ENCODE measurements at places on chromosomes 3 and 15.

DNA sequence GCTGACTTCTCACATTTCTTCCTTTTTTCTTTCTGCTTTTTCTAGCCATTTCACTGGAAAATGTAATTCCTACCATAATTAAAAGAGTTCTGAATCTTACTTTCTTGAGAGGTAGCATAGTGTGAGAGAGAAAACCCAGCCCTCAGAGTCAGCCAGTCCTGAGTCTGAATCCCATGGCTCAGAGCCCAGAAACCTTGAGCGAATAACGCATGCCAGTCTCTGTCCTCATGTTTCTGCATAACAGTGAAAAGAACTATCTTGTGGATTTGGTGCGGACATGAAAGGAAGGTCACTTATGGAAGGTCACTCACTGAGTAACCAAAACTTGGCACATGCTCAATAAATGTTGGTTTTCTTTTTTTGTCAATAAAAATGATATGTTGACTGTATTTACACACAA lies 29.3 kb upstream of the SLCO3A1 start:
- no peak for DNase-seq

GRCh38 chr3:149727656-149728055 lies 24.6 kb downstream of the COMMD2 start:
- DNase-seq: no peak

DNA sequence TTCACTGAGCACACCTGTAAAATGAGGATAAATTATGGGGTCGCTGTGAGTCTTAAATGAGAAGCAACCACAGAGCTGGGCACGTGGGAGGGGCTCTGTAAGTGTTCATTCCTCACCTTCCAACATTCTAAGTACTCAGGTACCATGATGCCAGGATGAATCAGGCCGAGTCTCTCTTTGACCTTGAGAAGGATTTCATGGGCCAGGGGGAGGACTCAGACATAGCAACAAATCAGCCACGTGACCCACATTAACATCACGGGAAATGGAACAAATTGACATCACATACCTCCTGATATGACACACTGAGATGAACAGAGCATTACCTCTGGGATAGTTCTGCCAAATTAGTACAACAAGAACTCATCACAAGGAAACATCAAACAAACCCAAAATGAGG lies 35.2 kb upstream of the USP3 start:
- DNase-seq: no peak

DNA sequence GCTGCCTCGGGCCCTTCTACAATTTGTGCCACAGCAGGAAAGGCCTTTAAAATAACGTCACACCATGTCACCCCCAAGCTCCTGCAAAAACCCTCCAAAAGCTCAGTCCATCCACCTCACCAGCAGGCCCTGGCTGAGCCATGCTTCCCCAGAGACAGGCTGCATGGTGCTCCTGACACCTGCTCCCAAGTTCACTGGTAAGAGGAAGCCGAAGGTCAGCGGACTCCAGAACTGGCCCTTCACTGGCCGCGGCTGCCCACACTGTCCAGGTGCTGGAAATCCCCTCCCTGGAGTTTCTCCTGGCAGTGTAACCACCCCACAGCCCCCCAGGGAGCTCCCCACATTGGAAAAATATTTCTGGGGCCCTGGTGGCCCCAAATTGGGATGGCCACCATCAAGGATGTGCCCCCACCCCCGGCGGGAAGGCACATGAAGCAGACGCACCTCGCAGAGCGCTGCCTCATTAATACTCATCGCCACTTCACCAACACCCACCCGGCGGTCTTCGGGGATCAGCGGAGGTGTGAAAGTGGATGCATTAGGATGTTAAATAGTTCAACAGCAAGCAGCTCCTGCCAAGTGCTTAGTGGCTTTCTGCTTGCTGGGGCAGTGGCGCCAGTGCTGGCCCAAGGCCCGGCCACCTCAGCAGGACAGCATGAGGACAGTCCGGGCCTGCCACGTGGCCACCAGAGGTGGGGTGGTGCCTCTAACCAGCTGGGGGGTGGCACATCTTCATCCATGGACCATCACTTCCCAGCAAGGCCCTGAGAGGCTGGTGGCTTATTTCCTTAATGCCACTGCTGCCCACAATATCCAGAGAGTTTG lies 146.1 kb upstream of the IQSEC1 start:
- DNase-seq: no peak

- DNase-seq: no peak
These were observed 137.6 kb downstream of the SMAD6 start for GRCh38 chr15:66839506-66840112.

DNA sequence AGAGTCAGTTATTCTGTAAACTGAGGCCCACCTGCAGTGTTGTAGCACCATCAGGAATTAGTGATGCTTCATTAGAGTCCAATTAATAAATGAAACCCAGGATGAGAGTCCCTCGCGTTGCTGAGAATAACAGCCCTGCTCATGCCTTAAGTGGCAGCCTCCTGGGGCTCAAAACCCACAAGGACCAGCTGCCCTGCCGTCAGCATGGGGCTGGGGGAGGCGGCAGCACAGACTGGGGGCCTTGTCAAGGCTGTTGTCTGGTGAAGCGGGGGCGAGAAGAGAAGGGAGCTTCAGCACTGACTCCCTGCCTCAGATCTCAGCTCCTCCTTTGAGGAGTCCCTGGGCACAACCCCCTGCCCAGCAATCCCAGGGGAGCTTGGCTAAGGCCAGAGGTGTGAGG lies 21.0 kb downstream of the CCDC33 start:
- DNase-seq: no peak

DNA sequence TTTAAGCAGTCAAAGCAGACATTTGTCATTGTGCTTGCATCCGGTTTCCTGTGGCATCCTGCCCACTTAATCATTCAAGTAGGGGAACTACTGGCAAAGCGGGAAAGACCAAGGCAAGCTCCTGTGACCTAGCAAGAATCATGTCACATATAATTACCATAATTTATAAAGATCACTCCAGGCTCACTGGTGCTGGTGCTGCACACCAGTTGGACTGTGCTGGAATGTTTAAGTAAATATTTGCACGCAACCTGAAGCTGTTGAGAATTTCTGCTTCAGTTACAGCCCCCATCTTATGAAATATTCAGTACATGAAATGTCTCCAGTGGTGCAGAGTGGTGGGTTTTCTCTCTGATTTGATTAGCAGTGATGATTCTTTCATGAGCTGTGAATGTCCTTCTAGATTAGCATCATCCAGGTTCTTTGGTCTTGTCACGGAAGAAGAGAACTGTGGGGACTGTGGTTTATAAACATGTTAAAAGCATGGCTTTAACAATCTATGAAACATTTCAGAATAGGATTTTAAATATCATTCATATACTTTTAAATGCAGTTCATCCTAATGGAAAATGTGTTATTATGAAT lies 621.3 kb upstream of the EPHA6 start:
- no peak for DNase-seq

- peak; percentile 88 for DNase-seq
These were observed at the start of gene NT5DC2 for GRCh38 chr3:52533623-52534280. Gene NT5DC2, minus strand, starts transcription at chr3:52533857. Its CDS starts 120 bp downstream, at chr3:52533737.

DNA sequence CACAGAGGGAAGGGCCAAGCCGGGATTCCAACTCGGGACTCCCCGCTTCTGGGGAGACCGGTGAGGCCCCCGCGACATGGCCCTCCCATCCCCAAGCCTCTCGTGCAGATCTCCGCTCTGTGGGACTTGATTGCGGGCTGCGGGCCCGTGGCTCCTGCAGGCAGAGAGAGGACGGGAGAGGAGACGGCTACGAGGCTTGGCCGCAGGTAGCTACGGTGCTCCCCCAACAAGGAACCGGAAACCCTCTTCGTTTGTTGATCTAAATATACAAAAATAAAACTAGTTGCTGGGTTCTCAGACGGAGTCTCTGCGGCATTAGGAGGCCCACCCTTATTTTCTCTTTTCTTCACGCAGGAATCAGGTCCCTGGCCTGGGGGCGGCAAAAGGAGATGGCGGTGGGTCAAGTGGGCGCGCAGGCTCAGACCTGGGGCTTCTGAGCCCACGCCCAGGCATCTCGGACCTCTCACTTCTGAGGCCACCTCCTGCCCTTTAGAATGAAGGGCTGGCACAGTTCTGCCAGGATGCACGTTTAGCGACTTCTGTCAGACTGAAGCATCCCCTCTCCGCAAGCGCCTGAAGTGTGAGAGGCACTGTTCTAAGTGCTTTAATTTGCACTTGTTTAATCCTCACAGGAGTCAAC lies 10.9 kb downstream of the GNB5 start:
- no peak for DNase-seq

DNA sequence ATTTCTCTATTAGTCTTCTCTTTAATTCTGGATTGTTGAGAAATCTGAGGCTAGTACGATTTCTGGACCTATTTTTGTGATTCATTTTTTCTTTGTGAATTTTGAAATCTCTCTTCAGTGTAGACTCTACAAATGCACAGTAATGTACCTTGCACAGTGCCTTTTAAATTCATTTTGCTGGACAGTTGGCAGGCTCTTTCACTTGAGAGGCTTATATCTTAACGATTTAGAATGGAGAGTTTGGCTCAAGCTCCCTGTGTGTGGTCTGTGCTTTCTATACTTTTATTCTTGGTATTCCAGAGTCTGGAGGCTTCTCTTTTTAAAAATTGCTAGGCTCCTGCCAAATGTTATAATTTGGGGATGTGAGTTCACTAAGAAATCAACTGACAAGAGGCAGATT lies 8.8 kb downstream of the CRYBG3 start:
- DNase-seq: no peak

GRCh38 chr3:105513886-105514285 lies 147.2 kb downstream of the ALCAM start:
- DNase-seq: no peak

DNA sequence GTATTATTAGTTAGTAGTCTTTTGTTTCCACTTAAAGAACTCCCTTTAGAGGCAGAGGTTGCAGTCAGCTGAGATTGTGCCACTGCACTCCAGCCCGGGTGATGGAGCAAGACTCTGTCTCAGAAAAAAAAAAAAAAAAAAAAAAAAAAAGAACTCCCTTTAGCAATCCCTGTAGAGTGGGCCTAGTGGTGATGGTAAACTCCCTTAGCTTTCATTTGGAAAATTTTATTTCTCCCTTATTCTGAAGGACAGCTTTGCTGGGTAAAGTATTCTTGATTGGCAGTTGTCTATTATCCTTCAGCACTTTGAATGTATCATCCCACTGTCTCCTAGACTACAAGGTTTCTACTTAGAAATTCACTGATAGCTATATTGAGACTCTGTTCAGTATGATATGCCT lies 46.0 kb downstream of the RPL39L start:
- DNase-seq: no peak

DNA sequence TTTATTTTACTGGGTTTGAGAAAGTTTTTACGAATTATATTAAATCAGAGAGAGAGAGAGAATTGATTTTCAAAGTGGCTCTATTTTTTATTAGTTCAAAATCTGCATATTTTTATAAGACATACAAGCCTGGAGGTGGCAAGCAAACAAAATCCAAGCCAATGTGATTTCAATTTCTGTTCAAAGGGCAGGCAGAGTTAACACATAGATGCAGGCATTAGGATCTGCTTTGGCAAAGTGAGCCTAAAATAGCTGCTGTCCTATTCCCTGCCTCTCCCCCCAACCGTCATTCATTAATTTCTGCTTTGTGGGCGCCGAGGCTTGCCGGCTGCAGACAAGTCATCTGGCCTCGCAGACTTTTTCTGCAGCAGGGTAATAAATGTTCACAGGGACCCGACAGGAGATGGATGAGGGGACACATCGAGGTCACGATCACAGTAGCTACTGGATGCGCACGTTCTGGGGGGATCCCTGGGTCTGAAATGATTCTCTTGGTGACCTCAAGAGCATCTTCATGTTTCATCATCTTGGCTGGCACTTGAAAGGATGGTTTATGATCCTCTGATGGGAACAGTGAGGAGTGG lies 123.9 kb upstream of the SLC6A11 start:
- DNase-seq: no peak

DNA sequence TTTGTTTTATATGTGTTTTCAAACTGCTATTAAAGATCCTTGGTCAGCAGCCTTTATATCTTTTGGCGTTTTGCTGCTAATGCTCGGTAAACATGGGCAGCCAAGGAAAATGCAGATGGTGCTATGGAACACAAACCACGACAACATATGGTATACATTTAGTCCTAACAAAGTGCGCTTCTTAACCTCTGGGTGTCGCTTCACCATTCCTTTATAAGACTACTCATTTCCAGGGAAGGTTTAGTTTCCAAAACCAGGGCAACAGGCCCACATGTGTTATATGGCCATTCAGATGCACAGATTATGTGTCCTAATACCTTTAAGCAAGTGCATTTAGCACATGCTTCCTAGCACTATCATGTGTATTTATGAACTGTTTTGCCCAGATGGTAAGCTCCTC lies 14.7 kb downstream of the SHOX2 start:
- DNase-seq: no peak

DNA sequence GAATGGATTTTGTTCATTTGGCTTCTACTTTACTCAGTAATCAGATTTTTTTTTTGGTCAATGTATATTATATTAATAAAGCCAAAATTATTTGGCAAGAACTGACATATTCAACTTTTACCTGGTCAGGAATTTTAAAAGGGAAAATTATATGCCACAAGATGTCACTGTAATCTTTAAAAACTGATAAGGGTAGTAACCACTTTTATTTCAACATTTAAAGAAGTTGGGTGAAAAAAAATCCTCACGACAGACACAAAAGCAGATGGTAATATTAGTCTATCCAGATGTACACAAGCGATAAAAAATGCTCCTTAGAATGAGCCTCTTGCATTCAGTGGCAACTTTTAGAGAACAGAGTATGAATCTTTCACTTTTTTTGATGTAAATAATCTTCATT lies 101.9 kb downstream of the SERPINI1 start:
- DNase-seq: no peak

DNA sequence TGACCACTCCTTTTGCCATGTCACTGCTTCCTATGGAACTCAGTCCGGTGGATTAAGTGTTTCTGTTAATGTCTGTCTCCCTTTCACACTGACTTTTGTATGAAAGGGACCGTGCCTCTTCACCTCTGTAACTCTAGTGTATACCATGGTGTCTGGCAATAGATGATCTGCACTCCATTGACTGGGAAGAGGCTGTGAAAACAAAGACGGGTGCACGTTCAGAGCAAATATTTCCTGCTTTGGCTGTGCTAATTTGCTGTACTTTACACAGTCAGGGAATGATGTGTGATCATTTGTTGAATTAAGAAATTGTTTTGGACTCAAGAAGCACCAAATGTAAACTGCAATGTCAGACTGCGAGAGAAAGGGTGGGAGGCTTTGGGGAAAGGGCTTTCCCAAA lies 315.2 kb downstream of the RORA start:
- DNase-seq: no peak

GRCh38 chr3:157058392-157059071 lies 101.4 kb downstream of the CCNL1 start:
- DNase-seq: no peak

- DNase-seq: no peak
These were observed 22.4 kb downstream of the IFT122 start for GRCh38 chr3:129462361-129462968.

All from kidney (tissue), 22 donors.